ENCODE measurements at places on chromosomes 2 and 18. TPM values are rescaled to one million over a fixed set of nuclear protein-coding genes. Genes with fewer than 3 reads are reported as not detected.
A peak's percentile ranks its signal among the peaks of the same experiment; 100 is the strongest.

DNA sequence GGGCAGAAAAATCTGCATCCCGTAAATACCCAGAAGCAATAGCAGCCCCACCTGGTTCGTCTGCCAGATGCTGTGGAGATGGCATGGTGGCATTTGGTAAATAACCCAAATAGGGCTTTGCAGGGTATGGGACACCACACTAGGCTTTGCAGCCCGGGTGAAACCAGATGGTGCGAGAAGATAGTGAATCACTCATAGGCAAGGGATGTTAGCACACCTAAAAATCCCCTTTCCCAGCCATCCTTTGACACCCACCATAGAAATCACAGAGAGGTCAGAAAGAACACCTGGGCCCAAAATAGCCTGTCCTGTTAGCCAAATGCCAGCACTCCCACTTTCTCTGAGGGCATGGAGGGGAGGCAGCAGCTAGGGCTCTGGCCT is 47.6 kb downstream of the BCL11A start:
- no peak for DNase-seq

- DNase-seq = no peak
These were observed 60.1 kb downstream of the DSC3 start for GRCh38 chr18:30982285-30982992.

- peak; percentile 60 for DNase-seq
These were observed 265.3 kb upstream of the PKDCC start for GRCh38 chr2:41782306-41783158.

GRCh38 chr2:60116161-60116875 is 437.1 kb downstream of the BCL11A start:
- DNase-seq = no peak

STK39 gene
- total RNA-seq = 16.2 TPM
